AG09309 (cell line): ENCODE measurements at places on chromosomes 11 and 22.

- DNase-seq: no peak
Observed at GRCh38 chr11:64842851-64843685, 1.4 kb downstream of the CDC42BPG start.

DNA sequence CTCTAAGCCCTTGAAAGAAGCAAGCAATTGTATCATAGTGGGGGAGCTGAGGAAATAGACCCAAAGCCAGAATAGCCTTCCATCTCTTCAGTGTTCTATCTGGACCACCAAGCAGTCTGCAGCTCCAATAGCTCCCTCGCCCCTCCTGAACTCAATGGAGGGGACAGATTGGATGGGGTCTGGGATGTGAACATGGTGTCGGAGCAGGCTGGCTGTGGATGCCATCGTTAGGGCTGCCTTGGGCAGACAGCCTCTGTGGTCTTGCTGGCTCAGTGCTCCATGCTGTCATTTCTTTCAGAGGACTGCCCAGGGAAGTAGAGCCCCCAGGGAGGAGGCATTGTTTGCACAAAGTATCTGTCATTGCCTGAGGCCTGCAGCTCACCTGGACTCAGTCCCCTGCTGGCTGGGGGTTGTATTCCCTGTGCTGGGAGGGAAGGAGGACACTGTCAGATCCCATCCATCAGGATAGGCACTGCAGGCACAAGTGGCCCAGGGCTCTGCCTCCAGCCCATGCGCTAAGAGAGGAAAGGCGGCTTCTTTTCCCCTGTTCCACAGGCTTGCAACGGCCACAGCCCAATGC, 537.7 kb downstream of the BUD13 start:
- DNase-seq: no peak

DNA sequence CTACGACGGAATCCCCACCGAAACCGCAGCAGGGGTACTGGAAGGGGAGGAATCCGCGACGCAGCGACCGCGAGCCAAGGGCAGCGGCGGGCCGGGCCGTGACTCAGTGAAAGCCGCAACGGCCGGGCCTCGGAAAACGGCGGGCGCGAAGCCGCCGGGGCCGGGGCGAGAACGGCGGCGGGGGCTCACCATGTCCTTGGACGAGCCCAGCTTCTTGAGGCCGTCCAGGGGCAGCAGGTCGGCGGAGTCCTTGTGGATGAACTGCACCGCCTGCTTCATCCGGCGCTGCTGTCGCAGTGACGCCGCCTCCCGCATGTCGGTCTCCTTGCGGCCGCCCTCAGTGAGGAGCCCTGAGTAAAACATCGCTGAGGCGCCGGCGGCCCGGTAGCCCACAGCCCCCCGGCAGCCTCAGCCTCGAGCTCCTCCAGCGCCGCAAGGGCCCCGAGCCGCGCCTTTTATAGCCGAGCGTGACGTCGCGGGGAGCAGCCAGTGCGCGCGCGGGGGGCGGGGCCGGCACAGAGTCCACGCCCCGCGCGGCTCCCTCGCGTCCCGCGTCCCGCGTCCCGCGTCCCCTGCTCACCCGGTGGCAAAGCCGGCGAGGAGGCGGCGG, at the start of gene NRIP3:
Gene NRIP3 (minus strand): TSS at position 429 of the 610 bp plus-strand sequence. CDS start 66 bp downstream, at position 363.
- no peak for DNase-seq

GRCh38 chr11:93843906-93844305, 6.5 kb downstream of the VSTM5 start:
- no peak for DNase-seq

- no peak for DNase-seq
Observed at GRCh38 chr11:129973809-129974208, 28.8 kb downstream of the PRDM10 start.

DNA sequence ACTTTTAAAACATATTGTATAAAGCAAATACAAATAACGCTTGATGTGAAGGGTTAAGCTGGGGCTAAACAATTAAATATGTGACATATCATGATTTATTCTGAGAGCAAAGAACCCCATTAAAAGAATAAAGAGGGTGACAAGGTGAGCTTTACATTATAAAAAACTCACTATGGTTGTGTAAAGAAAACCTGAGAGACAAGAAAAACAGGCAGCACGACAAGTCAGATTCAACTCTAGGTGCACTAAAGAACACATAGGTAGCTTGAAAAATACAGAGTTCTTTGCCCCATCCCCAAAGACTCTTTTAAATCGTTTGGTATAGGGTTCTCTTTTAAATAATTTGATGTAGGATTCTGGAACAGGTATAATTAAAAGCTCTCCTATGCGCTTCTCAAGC, 63.5 kb downstream of the LUZP2 start:
- DNase-seq: no peak

DNA sequence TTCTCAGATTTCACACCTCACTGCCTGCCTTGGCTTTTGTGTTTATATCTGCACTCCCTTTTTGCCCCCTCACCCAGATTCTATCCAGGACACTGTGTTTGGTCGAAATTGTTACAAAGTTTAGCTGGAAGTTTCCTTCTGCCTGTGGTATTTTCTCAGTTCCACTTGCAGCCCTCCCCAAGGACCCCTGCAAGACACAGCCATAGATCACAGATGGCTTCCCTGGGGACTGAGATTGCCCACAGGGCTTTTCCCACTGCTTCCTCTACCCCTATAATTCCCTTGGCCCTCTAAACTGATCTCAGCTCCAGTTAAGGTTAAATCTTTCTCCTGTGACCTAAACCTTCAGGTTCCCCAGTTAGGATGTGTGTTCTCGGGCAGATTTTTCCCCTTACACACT, 146.1 kb upstream of the C11orf87 start:
- DNase-seq: no peak

DNA sequence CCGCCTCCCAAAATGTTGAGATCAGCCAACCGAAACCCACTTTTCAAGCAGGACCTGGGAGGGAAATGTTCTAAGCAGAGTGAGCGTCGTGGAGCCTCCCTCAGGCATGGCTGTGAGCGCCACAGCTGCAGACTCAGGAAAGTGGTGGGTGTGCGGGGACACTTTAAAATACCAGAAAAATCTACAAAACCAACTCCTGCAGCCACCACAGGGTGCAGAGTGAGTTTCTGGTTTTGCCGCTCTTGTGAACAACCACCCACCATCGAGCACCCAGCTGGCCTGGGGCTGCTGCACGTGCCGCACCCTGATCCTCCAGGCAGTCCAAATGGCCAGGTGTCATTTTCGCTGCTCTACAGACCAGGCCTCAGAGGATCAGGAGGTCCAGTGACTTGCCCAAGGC, 46.9 kb downstream of the CELSR1 start:
- no peak for DNase-seq

DNA sequence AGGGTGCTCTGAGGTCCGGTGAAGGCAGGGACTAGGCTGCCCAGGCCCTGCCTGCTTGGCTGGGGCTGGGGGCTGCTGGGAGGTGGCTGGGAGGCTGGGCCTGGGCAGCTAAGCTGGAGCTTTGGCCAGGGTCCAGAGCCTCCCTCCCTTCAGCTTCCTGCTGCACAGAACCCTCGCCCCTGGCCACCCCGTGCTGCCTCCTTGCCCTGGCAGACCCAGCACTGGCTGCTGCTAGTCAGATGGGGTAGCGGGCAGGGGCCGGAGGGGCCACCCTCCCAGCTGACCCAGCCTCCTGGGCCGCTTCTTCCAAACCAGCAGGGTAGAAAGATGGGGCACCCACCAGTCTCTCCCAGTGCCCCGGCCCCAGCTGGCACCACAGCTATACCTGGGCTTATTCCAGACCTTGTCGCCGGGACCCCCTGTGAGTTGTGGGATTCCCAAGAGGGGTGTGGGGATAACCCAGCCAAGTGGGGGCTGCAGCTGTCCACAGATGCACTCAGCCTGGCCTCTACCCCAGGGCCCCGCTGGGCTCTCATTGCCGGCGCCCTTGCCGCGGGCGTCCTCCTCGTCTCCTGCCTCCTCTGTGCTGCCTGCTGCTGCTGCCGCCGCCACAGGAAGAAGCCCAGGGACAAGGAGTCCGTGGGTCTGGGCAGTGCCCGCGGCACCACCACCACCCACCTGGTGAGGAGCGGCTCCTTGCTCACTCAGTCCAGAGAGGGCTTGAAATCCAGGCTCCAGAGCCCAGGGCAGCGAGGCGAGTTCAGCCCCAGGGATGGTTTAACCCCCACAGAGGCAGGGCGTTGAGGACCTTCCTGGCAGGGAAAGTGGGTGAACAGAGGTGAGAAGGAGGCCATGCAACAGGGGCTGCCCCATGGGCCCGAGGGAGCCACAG, at the start of gene SYT8:
Gene SYT8 (plus strand): TSS at position 212 of the 892 bp plus-strand sequence. CDS start 116 bp downstream, at position 328.
- no peak for DNase-seq

- peak; percentile 80 for DNase-seq
Observed at GRCh38 chr22:38218661-38219622, 17.1 kb downstream of the MAFF start.

DNA sequence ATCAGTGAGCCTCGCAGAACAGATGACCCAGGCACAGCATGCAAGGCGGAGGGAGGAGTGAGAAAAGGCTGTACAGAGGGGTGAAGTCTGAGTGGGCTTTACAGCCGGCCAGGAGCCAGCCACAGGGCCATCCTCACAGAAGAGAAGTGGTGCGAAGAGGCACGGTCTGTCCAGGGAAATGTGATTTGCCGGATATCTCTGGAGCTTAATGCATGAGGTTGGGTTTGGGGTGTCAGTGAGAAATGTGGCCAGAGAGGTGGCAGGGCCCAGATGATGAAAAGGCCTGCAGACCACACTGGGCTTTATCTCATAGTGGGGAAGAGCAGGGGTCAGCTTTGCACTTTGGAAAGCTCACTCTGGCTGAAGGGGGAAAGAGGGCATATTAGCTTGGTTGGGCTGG, 255.2 kb downstream of the BUD13 start:
- no peak for DNase-seq

- DNase-seq: no peak
Observed at GRCh38 chr22:26023104-26023775, 146.0 kb upstream of the SEZ6L start.

- no peak for DNase-seq
Observed at GRCh38 chr11:128397362-128397761, 190.0 kb downstream of the ETS1 start.

GRCh38 chr11:59480359-59480758, 7.2 kb downstream of the OR4D10 start:
- no peak for DNase-seq

GRCh38 chr11:100691896-100692653, 5.0 kb downstream of the ARHGAP42 start:
- DNase-seq: no peak

GRCh38 chr22:35452810-35453743, 53.1 kb downstream of the MCM5 start:
- DNase-seq: no peak
